Stimulated activated CD8-positive, alpha-beta memory T cell treated with anti-CD3 and anti-CD28 coated beads, Interleukin-7, amount 100 ng/mL, for 48 hours (primary cell): ENCODE measurements at places on chromosomes 4 and X.

DNA sequence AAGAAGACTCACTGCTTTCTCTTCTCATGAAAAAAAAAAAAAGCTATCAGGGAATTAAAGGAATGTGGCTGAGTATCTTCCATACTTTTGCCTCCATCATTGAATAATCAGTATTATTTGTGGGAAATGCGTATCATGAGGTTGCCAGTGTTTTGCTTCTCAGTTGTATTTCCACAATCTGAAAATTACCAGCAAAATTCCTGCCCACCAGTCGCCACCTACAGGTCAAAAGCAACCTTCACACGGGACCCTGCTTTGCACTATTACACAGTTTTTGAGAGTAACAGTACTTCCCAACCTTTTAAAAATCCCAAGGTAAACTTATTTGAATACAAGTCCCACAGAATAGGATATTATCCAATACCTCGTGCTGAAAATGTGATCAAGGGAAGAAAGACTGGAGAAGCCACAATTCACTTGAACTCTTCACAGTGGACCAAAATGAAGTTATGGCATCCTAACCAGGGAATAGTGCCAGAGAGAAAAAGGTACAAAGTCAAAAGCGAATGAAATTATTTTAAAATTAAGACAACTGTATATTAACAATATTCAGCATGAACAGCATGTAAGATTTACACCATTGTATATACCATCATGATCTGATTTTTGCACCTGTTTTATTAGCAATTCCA, 30.4 kb downstream of the PGRMC1 start:
- DNase-seq = no peak

- DNase-seq = no peak
These were observed 161.2 kb upstream of the AGTR2 start for GRCh38 chrX:116009346-116009745.

DNA sequence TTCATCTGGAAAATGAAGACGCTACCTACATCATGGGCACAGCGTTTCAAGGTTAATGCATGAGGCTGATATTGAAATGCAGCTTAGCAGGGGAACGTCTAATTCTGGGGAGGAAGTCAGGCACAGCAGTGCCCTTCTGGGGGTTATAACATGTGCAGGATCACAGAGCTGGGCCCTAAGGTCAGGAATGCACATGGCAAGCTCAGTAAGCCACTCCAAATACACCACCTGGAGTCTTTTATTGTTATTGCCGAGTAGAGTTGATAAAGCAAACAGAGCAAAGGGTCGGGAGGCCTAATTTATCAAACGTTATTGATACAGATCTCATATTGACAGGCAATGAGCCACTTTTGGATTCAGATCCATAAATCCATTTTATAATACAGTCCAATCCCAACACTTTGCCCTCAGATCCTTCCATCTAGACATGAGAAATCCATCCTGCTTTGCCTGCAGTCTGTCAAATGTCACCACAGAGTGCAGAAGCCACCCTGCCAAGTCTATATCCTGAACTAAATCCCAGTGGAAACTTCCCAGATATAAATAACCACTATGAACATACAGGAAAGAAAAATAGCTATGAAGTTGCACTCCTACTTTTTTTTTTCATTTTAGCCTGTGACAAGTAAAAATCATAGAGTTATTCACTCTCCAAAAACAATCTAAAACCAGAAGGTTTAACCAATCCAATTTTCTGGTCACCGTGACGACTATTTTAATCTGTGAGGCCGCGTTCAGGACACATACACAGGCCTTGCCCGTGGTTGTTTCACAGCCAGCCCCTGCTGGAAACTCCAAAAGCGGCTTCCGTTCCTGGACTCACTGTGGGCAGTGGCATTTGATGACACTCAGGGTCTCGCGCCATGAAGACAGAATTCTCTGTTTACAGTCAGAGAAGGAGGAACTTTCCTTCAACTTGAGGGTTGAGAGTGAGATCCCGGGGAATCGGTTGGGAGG, 335.4 kb downstream of the DHX15 start:
- DNase-seq = no peak

DNA sequence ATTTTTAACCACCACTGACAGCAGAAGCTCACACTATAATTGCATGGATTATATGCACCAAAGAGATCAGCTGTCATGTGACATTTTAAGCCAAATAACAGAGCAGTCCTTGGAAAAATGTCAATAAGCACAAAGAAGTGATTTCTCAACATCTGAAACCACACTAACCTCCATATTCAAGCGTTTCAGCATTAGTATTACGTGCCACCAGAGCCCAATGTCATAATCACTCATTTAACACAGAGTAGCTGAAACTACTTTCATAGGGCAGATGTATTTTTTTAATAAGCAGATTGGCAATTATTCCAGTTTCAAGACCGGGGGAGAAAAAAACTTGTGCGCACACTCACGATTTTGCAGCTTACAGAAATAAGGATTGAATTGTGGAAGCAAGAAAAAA, 76.6 kb downstream of the SH3KBP1 start:
- no peak for DNase-seq

DNA sequence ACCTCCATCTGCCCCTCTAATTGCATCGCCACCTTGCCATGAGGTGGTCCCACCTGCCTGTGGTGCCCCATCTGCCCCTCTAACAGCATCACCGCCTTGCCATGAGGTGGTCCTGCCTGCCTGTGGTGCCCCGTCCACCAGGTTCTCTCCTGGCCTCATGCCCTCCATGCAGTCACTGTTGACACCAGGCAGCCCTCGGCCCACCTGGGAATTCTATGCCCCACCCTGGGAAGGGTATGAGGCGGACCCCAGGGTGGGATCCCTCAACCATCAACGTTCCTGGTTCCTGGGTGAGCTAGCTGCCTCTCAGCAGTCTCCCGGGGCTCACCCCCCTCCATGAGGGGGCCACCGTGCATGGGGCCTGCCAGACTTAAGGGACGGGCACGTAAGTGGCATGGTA, 38.9 kb downstream of the ACOX3 start:
- no peak for DNase-seq

- DNase-seq = no peak
These were observed 12.1 kb upstream of the DCTD start for GRCh38 chr4:182929296-182929695.

GRCh38 chr4:145845118-145845517, 93.5 kb downstream of the ZNF827 start:
- no peak for DNase-seq

DNA sequence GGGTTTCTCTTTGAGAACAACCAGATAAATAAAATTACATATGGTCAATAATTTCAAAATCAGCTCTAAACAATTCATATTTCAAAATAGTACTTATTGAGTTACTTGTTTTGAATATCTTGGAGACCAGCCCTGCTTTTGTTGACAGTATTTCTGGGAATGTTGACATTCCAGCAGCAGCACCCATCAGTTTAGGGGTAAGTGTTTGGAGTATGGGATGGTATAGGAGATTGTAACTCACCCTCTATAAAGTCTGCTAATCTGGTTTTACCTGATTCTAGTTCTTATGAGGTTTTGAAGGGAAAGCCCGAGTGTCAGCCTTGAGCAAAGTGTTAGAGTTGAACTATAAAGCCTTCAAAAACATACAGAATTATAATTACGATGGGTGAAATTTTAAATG, 139.2 kb upstream of the ANKRD50 start:
- no peak for DNase-seq

DNA sequence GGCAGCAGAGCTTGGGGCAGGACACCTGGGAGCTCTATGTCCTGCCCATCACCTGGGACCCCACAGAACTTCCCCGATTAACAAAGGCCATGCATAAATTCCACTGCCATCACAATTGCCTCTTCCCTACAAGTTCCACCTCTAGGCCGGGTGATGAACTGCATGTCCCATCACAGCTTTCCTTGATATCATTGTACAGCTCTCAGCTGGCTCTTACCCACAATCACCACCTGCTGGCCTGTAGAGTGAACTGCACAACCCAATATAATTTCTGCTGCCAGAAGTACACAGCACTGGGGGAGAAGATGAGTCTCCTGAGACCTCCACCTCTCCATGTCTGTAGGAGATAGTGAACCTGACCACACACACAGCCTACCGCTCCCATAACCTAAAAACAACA, 285.0 kb upstream of the AADAT start:
- DNase-seq = no peak

GRCh38 chrX:50152456-50152855, 48.4 kb downstream of the AKAP4 start:
- DNase-seq = no peak

GRCh38 chr4:169765835-169766234, 8.1 kb upstream of the HPF1 start:
- DNase-seq = no peak

DNA sequence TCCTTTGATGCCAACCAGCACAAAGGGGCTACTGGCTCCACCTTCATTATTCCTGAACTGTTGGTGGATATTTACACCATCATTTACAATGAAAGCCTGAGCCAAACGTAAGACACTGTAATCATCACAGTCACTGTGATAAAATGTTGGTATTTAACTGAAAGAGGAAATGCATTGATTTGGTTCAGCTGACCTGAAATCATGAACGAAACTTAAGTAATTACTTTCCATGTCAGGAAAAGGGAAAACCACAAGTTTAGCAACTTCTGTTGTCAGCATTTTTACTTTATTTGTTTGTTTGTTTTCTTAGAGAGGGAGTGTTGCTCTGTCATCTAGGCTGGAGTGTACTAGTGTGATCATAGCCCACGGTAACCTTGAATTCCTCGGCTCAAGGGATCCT, 247.8 kb upstream of the FAM47A start:
- no peak for DNase-seq

DNA sequence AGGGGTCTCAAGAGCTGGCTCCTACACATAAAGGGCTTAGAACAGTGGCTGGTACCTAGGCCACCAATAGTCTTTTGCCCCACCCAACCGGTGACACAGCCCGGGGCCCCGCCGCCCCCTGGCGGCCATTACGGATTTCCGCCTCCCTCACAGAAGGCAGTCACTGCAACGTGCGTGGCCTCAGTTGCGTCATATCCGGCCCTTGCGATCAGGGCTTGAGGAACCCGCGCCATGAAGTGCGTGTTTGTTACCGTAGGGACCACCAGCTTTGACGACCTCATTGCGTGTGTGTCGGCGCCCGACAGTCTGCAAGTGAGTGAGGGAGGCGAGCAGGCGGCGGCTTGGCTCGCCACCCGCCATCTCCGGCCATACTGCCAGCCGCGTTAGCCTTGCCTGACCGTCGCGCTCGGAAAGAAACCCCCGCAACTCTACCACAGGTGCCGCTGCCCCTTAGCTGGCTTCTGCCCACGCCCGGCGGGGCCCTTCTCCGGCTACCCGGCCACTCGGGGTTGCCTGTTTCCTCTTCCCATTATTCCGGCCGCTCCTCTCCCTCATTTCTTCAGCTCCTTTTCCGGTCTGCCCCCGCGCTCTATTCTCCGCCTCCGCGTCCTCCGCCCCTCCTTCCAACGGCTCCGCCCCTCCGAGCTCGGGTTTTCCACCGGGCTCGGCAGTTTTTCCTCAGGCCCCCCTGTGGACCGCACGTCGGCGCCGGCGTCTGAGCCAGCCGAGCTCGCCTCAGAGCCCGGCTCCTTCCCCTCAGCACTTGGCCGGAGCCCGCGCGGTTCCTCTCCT, at the start of gene ALG13:
TSS of gene ALG13 (plus strand) at position 183 of the 792 bp plus-strand sequence. CDS start at position 232, 49 bp downstream.
- peak; percentile 70 for DNase-seq
